ENCODE measurements at places on chromosomes 4 and X. TPM values are rescaled to one million over a fixed set of nuclear protein-coding genes. Genes with fewer than 3 reads are reported as not detected.

DNA sequence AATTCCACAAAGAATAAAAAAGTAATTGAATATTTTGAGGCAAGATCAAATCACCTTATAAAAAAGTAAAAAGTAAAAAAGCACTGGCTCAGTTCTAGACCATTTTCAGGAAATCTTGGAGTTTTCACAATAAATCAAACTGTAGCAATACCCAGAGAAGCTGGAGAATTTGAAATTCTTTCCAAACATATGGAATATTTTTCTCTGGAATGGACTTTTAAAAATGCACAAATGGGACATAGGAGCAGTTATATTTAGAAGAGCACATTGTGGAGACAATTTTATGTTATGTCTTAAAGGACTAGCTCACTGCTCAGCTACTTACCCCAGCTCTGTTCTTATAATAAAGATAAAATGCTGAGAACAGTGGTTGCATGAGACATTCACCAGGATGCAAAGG, 211.9 kb upstream of the KIT start:
- DNase-seq = no peak

- DNase-seq = no peak
Observed at GRCh38 chrX:69121321-69122000, 43.8 kb downstream of the PJA1 start.

GRCh38 chrX:152149648-152150047, 11.3 kb upstream of the MAGEA10 start:
- DNase-seq = no peak

RNF128 gene
- 1.2 TPM for total RNA-seq

DNA sequence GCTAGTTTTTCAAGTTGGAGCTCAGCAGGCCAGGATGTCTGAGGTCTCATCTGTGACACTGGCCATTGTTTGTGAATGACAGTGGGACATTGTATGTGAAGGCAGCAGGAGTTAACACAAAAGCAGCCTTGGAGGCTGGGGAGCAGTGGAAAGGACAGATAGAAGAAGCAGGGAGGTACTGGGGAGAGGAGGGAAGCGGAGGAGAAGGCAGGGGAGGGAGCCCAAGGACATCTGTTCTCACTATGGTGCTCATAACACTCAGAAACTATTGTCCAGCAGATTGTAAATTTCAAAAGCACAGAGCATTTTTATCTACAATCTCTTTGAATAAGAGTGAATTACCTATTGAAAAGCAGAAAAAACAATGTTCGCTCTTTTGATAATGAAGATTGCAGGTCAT, 253.6 kb upstream of the DIPK2B start:
- no peak for DNase-seq

MUC7 gene
- total RNA-seq = not detected

UGDH gene
- total RNA-seq = 32.6 TPM

DNA sequence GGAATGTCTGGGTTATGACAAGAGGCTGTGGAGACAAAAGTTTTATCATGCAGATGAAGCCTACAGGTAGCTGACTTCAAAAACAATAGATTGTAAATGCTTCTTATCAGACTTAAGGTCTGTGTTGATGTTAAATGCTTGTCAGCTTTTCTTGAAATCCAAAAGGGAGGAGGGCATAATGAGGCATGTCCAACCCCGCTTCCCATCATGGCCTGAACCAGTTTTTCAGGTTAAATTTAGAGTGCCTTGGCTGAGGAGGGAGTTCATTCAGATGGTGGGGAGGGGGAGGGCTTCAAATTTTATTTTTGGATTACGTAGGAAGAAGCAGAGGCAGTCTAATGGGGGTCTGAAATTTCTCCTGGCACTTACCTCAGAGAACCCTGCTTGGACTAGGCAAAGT, 207.7 kb upstream of the HDX start:
- no peak for DNase-seq

DNA sequence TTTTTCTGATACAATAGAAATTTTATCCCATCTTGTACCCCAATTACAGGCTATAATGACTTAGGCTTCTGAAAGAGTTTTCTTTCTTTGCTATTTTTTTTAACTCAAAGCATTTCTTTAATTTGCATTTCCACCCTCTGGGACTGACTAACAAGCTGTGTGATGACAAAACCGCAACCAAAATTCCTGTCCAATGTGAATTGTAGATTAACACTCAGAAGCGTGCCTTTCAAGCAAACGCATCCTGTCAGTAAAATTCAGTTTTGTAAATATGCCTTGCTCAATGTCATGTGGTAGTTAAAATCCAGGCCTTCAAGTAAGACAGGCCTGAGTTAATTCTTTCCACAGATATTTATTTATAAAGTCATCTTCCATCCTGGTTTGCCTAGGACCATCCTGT, 50.3 kb downstream of the STK32B start:
- DNase-seq = no peak

GRCh38 chrX:14738643-14739042, 134.2 kb downstream of the FANCB start:
- no peak for DNase-seq

- no peak for DNase-seq
Observed at GRCh38 chr4:105135785-105136184, 10.9 kb upstream of the TET2 start.

BMP2K gene
- total RNA-seq = 80.6 TPM

DNA sequence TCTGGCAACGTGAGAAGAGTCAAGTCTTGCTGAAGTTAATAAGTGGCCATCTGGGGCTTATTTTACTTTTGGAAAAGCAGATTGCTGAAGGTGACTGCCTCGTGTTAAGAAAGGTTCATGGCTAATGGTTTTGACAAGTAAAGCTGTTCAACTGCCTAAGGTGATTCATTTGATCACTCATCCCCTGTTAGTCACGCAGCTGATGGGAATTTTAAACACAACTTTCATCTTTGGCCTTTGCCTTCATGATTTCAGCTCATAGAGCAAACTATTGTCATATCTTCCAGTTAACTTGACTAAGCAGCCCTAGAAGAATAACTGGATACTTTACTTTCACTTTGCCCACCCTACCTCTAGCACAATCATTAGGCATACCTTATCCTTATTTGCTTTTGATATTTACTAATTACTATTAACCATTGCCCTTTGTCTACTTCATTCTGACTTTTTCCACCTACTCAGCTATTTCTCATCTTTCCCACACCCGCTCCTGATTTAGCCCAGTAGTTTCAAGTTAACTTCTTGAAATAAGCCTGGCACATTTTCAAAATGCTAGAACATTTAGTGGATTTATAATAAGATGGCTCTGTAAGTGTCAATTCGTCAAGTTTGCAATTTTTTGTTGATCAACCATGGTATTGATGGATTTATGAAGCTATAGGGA, 170.6 kb upstream of the S100G start:
- no peak for DNase-seq

GRCh38 chrX:68808686-68809357, 20.0 kb upstream of the EFNB1 start:
- no peak for DNase-seq

Measured in occipital lobe (tissue), 3 donors.